Ascending aorta (tissue), 2 donors: ENCODE measurements at places on chromosomes 7 and 10.

DNA sequence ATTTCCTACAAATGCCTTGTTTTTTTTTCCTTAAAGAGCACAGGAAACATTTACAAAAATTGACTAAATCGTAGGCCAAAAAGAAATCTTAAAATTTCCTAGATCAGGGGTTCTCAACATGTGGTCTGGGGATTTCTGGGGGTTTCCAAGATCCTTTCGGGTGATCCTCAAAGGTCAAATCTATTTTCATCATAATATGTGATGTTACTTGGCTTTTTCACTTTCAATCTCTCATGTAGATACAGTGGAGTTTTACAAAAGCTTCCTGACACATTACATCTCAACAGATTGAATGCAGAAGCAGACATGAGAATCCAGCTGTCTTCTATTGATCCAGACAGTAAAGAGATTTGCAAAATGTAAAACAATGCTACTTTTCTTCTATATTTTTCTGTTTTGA, 497.3 kb downstream of the INHBA start:
- no peaks in the 10 kb centered on the region for H3K4me1 ChIP-seq
- H3K27ac ChIP-seq: no peak overlapping the region
- no peak for DNase-seq
- no peak overlapping the region for H3K4me3 ChIP-seq
- no peaks in the 10 kb centered on the region for H3K27me3 ChIP-seq
- H3K36me3 ChIP-seq: no peaks in the 10 kb centered on the region

- peaks cover 20% of the 10 kb centered on the region for H3K36me3 ChIP-seq
- H3K27me3 ChIP-seq: no peaks in the 10 kb centered on the region
- DNase-seq: no peak
- H3K4me3 ChIP-seq: no peak overlapping the region
These were observed 28.9 kb downstream of the AMZ1 start for GRCh38 chr7:2716906-2717292.

DNA sequence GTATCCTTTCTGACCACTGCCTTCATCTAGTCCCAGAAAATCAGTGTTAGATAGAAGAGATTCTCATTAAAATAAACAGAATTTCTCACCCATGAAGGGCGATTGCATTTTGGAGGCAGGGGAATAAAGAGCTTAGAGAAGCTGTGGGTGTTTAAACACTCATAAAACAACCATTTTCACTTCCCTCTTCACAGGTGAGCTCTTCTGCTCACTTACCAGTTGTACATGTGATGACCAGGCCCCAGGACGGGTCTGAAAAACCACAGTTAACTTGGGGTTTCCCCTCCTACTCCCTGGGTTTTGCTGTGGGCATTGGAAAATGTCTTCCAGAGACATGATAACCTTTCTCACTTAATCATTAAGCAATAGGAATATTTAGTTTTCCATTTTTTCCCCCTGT, 411.6 kb upstream of the DPP6 start:
- H3K27ac ChIP-seq: no peak overlapping the region
- no peak for DNase-seq
- no peaks in the 10 kb centered on the region for H3K4me1 ChIP-seq
- no peaks in the 10 kb centered on the region for H3K27me3 ChIP-seq
- H3K36me3 ChIP-seq: no peaks in the 10 kb centered on the region

DNA sequence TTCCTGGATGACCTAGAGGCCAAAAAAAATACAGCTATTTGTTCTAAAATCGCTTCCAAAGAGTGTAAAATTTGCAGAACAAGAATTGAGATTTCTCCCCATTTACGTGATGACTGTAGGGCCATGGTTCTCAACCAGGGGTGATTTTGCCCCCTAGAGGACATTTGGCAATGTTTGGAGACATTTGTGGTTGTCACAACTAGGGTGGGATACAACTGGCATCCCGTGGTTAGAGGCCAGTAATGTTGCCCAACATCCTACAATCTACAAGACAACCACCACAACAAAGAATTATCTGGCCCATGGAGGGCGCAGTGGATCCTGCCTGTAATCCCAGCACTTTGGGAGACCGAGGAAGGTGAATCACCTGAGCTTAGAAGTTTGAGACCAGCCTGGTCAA, 22.8 kb upstream of the MALSU1 start:
- H3K27ac ChIP-seq: no peak overlapping the region
- H3K4me1 ChIP-seq: no peaks in the 10 kb centered on the region
- H3K4me3 ChIP-seq: no peak overlapping the region
- no peaks in the 10 kb centered on the region for H3K27me3 ChIP-seq

DNA sequence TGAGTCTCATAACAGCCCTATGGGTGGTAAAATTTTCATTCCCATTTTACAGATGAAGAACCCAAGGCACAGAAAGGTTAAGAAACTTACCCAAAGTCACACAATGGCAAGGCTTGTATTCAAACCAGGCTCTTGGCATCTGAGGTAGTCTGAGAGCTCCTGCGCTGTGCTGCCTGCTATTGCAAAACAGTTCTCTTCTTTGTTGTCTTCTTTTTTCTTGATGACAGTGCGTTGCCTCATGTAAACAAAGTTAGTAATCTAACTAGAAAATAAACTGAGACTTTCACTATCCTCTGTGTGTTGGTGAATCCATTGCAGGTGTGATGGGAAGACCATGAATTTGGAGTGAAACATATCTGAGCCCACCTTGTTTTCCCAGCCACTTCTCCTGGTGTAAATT, 240.8 kb downstream of the PTEN start:
- H3K27ac ChIP-seq: no peak overlapping the region
- H3K4me1 ChIP-seq: no peaks in the 10 kb centered on the region
- H3K36me3 ChIP-seq: no peaks in the 10 kb centered on the region
- no peaks in the 10 kb centered on the region for H3K27me3 ChIP-seq
- no peak overlapping the region for H3K4me3 ChIP-seq

DNA sequence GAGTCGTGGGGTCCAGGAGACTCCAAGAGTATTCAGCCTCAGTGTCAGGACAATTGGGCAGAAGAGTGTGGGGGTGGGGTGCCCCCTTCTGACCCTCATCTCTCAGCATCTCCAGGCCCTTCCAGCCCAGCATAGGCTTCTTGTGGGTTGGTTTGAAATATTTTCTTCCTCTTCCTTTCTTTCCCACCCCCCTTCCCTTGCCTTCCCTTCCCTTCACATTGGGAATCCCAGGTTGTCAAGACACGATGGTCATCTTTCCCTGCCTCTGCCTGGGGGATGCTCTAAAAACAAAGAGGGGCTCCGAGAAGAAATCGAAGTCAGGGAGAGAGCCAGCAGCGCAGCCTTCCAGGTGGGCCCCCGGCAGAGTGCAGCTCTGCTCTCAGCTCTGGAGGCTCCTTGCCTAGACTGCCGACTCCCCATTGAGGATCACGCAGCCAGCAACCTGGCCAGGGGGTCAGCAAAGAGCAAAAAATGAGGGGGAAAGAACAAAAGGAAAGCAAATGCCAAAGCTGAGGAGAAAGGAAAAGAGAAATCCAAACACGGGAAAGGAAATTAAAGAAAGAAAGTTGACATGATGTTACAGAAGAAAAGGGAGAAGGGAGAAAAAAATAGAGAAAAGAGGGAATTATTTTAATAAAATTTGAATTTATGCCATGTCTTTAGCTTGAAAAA, 1.5 kb downstream of the PAX2 start:
- H3K27ac ChIP-seq: no peak overlapping the region
- peaks cover 16% of the 10 kb centered on the region for H3K4me1 ChIP-seq
- peaks cover 57% of the 10 kb centered on the region for H3K27me3 ChIP-seq
- DNase-seq: no peak
- H3K4me3 ChIP-seq: no peak overlapping the region
- H3K36me3 ChIP-seq: no peaks in the 10 kb centered on the region

DNA sequence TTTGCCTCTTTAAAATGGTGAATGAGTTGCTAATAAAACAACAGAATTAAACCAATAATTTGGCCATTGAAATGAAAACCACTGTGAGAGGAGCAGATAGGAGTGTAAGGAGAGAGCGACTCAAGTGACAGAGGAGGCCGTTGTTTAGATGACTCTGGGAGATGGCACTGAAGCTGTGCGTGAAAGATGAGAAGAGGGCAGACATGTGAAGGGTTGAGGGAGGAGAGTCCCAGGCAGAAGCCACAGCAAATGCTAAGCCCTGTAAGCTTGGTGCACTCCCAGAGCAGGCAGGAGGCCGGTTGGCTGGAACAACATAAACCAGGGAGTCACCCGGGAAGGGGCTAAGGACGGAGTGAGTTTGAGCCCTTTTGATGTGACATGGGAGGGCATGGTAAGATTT, 814 bp upstream of the OPALIN start:
- no peaks in the 10 kb centered on the region for H3K27me3 ChIP-seq
- no peaks in the 10 kb centered on the region for H3K4me1 ChIP-seq
- no peaks in the 10 kb centered on the region for H3K36me3 ChIP-seq
- no peak overlapping the region for H3K4me3 ChIP-seq
- no peak overlapping the region for H3K27ac ChIP-seq

- no peaks in the 10 kb centered on the region for H3K27me3 ChIP-seq
- H3K36me3 ChIP-seq: no peaks in the 10 kb centered on the region
- no peak overlapping the region for H3K27ac ChIP-seq
- H3K4me1 ChIP-seq: no peaks in the 10 kb centered on the region
- DNase-seq: no peak
These were observed 205.0 kb downstream of the PTPRN2 start for GRCh38 chr7:158382363-158383254.

DNA sequence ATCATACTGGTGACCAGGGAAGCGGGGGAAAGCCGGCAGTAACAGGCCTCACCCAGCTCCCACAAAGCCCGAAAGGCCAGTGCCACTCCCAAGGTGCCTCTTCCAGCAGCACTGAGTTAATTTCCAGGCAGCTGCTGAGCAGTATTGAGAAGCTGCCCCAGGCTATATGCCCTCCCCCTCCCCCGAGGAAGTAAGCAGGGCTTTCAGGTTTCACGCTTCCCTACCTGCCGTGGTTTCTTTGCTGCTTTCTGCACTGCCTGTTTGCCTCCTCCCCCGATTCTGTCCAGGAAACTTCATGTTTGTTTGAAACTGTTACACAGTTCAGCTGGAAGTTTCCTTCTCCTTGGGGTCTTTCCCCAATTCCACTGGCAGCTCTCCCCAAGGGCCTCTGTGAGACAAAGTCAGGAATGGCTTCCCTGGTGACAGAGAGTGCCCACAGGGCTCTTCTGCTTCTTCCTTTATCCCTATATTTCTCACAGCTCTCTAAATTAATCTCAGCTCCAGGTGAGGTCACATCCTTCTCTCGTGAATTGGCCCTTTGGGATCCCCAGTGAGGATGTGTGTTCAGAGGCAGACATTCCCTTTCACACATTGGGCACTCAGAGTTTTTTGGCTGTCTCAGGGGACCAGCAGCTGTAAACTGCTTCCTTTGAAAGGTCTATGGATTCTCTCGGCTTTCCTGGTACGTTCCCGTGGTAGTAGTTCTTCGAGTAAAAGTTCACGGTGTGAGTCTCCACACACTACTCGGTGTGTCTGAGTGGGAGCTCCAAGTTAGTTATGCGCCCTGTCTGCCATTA, 19.4 kb downstream of the C1GALT1 start:
- H3K36me3 ChIP-seq: no peaks in the 10 kb centered on the region
- no peak for DNase-seq
- no peaks in the 10 kb centered on the region for H3K27me3 ChIP-seq
- no peak overlapping the region for H3K27ac ChIP-seq
- no peaks in the 10 kb centered on the region for H3K4me1 ChIP-seq

- H3K4me1 ChIP-seq: no peaks in the 10 kb centered on the region
- no peaks in the 10 kb centered on the region for H3K36me3 ChIP-seq
- H3K4me3 ChIP-seq: no peak overlapping the region
- H3K27ac ChIP-seq: no peak overlapping the region
These were observed 17.8 kb downstream of the YKT6 start for GRCh38 chr7:44218418-44219201.

DNA sequence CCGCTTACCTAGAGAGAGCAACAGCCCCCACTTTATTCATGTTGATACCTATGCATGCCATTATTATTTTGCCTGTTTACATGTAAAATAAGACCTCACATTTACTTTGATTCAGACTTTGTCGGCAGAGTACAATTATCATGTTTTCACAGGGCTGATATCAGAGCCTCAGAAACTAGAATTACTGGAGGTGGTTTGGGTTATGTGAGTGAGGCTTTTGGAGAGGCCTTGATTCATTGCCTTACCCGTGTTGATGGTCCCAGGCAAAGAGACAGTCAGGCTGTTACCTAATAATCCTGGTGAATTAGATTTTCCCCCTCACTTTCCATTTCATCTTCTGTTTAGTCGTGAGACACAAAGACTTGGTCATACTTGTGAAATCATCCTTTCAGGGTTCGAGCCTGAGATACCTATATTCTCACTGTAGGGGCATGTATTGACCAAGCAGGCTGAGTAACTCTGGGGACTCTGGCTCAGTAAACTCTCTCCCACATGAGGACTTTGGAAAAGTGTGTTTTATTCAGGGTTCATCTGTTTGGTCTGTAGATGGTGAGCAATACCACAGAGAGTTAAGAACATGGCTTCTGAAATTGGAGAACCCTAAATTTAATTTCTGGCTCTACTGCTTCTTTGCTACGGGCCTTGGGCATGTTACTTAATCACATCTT, 150.9 kb downstream of the CELF2 start:
- H3K36me3 ChIP-seq: no peaks in the 10 kb centered on the region
- peak overlapping the region; percentile 1 for H3K27ac ChIP-seq
- no peaks in the 10 kb centered on the region for H3K27me3 ChIP-seq
- H3K4me1 ChIP-seq: peaks cover 5% of the 10 kb centered on the region
- DNase-seq: no peak

- H3K36me3 ChIP-seq: no peaks in the 10 kb centered on the region
- no peak for DNase-seq
- no peaks in the 10 kb centered on the region for H3K27me3 ChIP-seq
- H3K27ac ChIP-seq: peak overlapping the region; percentile 92
These were observed 95.2 kb downstream of the PLCE1 start for GRCh38 chr10:94088926-94089381.

GRCh38 chr10:106815427-106816043, 349.0 kb downstream of the SORCS1 start:
- no peak overlapping the region for H3K27ac ChIP-seq
- H3K27me3 ChIP-seq: no peaks in the 10 kb centered on the region
- H3K4me1 ChIP-seq: no peaks in the 10 kb centered on the region
- H3K4me3 ChIP-seq: no peak overlapping the region
- DNase-seq: no peak
- H3K36me3 ChIP-seq: no peaks in the 10 kb centered on the region

GRCh38 chr10:130968964-130969363, 342.6 kb downstream of the TCERG1L start:
- H3K27me3 ChIP-seq: no peaks in the 10 kb centered on the region
- H3K4me3 ChIP-seq: no peak overlapping the region
- H3K36me3 ChIP-seq: no peaks in the 10 kb centered on the region
- DNase-seq: no peak

- no peak overlapping the region for H3K4me3 ChIP-seq
- no peaks in the 10 kb centered on the region for H3K27me3 ChIP-seq
- no peak for DNase-seq
- peaks cover 3% of the 10 kb centered on the region for H3K36me3 ChIP-seq
- H3K27ac ChIP-seq: no peak overlapping the region
- H3K4me1 ChIP-seq: no peaks in the 10 kb centered on the region
These were observed 219.9 kb downstream of the CELF2 start for GRCh38 chr10:11237571-11237970.

GRCh38 chr7:138799336-138800000, 1.5 kb upstream of the ATP6V0A4 start:
- no peak overlapping the region for H3K27ac ChIP-seq
- H3K27me3 ChIP-seq: no peaks in the 10 kb centered on the region
- no peak for DNase-seq
